ENCODE measurements at places on chromosomes 6 and 20.

GRCh38 chr6:2575236-2575635 lies 175.5 kb downstream of the MYLK4 start:
- DNase-seq, result no peak

DNA sequence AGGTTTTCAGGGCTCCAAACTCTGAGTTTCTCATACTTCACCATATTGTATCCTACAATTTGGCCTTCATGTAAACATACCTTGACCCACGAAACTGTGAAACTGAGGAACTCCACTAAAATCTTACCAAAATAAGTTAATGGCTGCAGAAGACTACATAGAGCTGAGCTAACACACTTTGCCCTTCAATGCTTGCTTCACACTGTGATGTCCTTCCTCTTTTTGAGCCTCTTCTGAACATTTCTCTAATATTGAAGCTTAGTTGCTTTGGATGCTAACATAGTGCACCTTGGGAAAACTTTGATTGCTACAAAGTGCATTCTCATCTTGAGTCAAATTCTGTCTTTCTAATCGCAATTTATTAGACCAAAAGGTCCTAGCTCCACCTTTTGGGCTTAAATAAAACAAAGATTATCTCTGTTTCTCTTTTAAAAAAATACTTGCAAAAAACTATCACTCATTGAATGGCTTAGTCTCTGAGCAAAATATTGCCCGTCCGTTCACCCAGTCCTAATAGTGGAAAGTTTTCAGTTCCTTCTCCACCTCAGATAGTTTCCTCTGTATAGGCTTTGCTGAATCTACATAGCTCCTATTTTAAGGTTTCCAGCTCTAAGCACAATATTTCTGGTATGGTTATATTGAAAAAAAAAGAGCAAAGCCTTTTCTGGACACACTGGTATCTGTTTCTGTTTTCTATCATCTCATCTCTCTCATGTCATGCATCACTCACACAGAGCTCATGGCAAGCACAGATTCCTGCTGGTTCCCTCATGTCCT lies 494.6 kb downstream of the RFPL4B start:
- DNase-seq, result no peak

- DNase-seq, result no peak
These were observed 44.3 kb downstream of the PDYN start for GRCh38 chr20:1949347-1950100.

GRCh38 chr6:92364948-92365541 lies 1054.3 kb downstream of the EPHA7 start:
- no peak for DNase-seq

- no peak for DNase-seq
These were observed 55.9 kb downstream of the TRAF3IP2 start for GRCh38 chr6:111549746-111550145.

- no peak for DNase-seq
These were observed 3.5 kb downstream of the WRNIP1 start for GRCh38 chr6:2768696-2769095.

GRCh38 chr6:118387921-118388701 lies 160.0 kb upstream of the PLN start:
- peak; percentile 95 for DNase-seq

DNA sequence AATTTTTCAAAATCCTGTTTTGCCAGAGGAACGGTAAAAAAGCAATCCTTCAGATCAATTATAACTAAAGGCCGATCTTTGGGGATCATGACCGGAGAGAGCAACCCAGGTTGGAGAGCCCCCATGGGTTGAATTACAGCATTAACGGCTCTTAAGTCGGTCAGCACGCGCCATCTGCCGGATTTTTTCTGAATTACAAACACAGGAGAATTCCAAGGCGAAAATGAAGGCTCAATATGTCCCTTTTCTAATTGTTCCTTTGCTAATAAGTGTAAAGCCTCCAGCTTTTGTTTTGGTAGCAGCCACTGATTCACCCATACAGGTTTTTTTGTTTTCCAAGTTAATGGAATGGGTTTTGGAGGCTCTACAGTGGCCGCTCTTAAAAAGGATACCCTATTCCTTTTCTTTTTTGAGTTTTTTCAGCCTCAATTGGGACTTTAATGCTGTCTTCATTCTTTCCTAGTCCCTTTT lies 16.9 kb upstream of the PTCRA start:
- peak; percentile 80 for DNase-seq

GRCh38 chr6:15301179-15302006 lies 55.5 kb downstream of the JARID2 start:
- DNase-seq, result no peak

GRCh38 chr6:166775923-166776220 lies 148.8 kb upstream of the RPS6KA2 start:
- no peak for DNase-seq

DNA sequence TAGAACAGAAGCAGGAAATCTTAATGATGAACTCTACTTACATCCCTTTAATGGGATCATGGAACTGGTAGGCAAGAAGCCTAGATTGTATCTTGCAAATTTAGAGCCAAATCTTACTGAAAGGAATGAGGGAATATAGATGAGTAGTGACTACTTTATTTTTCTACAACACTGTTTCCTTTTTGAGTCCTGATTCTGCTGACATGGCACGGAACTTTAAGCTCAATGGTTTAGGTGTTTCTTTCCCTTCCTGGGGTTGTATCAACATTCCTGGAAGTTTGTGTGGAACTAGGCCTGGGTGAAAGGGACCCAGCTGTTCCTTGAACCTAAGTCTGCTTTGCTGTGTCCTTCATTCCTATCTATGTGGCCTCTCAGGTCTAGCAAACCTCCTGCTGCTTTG lies 705.3 kb upstream of the FLRT3 start:
- DNase-seq, result no peak

- no peak for DNase-seq
These were observed 7.4 kb downstream of the ADGRF5 start for GRCh38 chr6:46914279-46914810.

DNA sequence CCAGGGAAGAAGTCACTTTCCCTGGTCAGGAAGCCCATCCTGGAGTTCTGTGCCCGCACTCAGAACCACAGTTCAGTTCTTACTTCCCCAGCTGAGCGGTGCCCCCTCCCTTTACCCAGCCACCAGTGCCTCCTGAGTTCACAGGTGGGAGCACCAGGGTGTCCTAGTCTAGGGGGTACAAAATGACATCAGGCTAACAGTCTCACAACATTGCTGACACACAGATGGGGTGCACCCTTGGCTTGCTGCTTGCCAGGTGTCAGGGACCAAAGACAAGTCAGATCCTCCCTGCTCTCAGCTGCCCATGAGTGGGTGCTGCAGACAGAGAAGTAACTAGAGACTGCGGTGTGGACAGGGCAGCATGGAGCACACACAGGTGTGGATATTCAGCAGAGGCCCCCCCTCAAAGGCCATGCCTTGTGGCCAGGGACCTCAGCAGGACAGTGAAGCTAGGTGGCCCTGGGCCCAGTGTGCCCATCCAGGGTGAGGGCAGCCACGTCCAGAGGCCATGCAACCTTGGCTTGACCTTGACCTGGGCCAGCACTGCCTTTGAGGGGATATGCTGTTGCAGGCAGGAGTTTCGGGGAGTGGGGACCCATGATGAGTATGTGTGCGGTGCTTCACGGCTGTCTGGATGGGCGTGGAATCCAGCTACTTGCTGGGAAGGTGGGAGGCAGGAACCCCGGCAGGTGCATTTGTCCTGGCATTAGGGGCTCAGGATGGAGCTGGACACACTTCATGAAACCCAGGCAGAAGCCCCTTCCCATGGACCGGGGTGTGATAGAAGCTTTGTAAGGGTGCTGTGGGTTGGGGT lies 110.4 kb upstream of the FRMD1 start:
- DNase-seq, result no peak

- peak; percentile 72 for DNase-seq
These were observed 55.7 kb upstream of the FERMT1 start for GRCh38 chr20:6178537-6178936.

DNA sequence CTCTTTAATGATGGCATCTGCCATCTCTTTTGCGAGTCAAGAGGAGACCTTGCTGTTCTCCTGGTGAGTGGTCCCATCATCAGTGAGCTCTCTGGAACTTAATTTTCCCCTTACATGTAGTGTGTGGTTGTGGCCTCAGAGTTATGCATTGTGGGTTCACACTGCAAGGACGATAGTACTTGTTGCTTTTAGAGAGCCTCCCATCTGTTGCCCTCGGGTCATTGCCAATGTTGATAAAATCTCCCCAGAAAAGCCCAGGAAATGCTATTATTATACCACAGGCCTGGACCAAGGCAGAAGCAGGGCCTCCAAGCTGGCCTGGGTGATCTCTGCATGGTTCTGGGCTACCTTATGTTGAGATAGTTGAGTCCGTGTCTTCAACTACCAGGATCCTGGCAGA lies 241.6 kb downstream of the BMP7 start:
- DNase-seq, result no peak

DNA sequence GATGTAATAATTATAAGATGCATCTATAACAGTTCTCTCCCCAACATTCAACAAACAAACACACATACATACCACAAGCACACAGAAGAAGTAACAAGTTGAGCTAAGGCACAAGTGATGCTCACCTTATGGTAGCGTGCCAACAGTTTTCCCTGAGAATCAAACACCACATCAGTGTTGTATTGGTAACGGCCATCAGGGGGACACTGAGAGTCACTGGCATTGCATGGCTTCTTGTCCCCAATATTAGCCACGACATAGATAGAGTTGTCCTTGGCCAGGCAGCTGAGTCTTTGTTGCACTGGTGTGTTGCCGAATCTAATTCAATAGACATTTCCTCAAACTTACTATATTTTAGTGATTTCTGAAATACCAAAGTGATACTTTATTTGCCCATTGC lies 14.8 kb upstream of the VNN1 start:
- DNase-seq, result no peak

GRCh38 chr6:3163248-3163594 lies 5.9 kb upstream of the TUBB2A start:
- peak; percentile 35 for DNase-seq

DNA sequence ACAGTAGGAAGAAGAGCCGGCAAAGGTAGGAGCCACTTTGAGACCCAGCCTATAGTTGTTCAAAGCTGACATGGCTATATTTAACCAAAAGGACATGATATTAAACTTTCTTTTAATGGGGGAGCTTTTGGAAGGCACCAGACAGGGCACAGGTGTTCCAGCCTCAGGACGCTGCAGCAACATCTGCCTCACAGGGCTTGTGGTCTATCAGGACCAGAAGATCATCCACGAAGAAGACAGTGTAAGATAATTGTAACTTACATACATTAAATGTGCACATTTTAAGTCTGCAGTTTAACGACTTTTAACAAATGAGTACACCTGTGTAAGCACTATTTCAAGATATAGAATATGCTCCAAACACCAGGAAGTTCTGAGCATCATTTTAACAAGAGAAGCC lies 168.2 kb upstream of the PMEPA1 start:
- DNase-seq, result no peak

DNA sequence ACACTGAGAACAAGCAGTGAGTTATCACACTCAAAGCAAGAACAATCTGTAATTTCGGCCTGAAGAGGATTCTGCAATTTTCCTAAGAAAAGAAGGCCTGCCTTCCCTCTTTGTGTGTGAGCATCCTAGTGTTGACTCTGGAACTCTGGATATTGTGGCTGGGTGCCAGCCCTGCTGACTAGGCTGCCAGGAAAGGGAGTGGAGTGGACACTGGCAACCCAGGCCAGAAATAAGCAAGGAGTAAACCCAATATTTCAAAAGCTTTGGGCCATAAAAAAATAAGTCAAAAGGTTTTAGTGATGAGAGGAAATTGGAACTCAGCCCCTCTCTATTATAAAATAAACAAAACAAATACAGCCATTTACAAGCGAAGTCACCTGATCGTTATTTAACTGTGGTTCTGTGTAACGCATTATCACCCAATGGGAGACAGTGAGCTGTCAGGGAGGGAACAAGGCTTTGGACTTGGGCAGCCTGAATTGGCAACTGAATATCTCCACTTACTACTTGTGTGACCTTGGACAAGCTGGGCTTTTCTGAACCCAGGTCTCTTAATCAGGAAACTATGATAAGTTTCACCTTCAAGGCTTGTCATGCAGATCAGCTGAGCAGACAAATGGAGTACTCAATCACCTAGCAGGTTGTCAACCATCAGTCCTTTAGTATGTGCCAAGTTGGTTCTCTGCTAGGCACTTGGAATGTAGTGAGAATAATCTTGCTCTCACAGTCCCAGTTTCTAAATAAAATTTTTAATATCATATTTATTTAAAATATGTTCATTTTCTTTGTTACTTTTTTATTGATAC lies 196.2 kb downstream of the PAX1 start:
- no peak for DNase-seq

- DNase-seq, result peak; percentile 29
These were observed 145.0 kb downstream of the PHACTR3 start for GRCh38 chr20:59749301-59749700.

GRCh38 chr6:36029464-36029863 lies 1.9 kb downstream of the MAPK14 start:
- DNase-seq, result peak; percentile 86

GRCh38 chr20:49990271-49990720 lies 7.5 kb downstream of the SNAI1 start:
- DNase-seq, result no peak

DNA sequence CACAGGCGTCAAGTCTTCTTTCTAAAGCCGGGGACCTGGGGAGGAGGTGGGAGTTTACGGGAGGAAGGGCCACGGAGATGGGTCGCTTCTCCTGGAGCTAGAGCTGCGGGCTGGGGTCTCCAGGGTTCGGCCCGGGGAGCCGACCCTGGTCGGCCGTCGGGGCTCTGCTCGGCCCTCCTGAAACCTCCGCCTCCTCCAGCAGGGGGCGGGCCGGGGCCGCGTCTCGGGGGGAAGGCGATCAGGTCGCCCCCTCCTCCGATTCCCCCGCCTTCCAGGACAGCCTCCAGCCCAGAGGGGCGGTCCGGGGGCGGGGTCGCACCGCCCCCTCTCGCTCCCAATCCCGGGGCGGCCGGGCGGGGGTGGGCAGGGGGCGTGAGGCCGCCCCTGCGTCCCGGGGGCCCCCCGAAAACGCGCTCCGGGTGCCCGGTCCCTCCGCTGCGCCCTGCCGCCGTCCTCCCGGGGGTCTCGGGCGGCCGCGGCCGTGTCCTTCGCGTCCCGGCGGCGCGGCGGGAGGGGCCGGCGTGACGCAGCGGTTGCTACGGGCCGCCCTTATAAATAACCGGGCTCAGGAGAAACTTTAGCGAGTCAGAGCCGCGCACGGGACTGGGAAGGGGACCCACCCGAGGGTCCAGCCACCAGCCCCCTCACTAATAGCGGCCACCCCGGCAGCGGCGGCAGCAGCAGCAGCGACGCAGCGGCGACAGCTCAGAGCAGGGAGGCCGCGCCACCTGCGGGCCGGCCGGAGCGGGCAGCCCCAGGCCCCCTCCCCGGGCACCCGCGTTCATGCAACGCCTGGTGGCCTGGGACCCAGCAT lies at the start of gene CEBPB:
CEBPB (plus strand) TSS at position 580 of the 814 bp plus-strand sequence; CDS start at position 784, 204 bp downstream.
- peak; percentile 89 for DNase-seq

All from cardiac fibroblast (primary cell).